Osteoblast (primary cell): ENCODE measurements at places on chromosomes 12 and 14. TPM values are rescaled to one million over a fixed set of nuclear protein-coding genes. Genes with fewer than 3 reads are reported as not detected.

The HOXC13 gene
- total RNA-seq, result under 0.01 TPM in 1 of 2 replicates, not detected in the other

The RPS6KL1 gene
- total RNA-seq, result 0.29 and 0.36 TPM in 2 replicates

The GPR65 gene
- total RNA-seq, result under 0.01 TPM in 2 replicates

The SERPINA1 gene
- total RNA-seq, result 0.29 and 1.4 TPM in 2 replicates

The SYT1 gene
- total RNA-seq, result 0.29 TPM in 1 of 2 replicates, not detected in the other

The IFI27 gene
- 80.7 and 87.8 TPM in 2 replicates for total RNA-seq

The SLC25A47 gene
- not detected in 2 replicates for total RNA-seq

- DNase-seq, result no peak
Measured at GRCh38 chr12:107649661-107650061, 35.9 kb upstream of the PWP1 start.

- DNase-seq, result no peak
Measured at GRCh38 chr12:75738486-75738885, 227.1 kb upstream of the KRR1 start.

- DNase-seq, result no peak
Measured at GRCh38 chr14:95322651-95323050, 2.9 kb upstream of the CLMN start.

GRCh38 chr12:46027172-46027571 lies 36.8 kb upstream of the SCAF11 start:
- no peak for DNase-seq

DNA sequence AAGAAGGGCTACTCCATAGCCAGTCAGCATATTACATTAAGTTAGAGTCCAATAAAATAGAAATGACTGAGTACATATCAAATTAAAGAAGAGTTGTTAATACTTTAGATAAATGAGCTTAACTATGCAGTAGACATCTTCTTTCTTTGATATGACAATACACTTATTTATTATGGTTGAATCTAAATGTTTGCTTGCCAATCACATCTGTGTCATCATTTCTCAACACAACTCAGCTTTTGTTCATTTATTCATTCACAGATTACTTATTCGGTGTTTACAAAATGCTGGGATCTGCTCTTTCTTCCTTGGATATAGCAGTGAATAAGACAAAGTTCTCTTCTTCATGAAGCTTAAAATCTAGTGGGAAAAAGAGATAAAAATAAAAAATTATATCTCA lies 614.6 kb upstream of the ATP2B1 start:
- no peak for DNase-seq

DNA sequence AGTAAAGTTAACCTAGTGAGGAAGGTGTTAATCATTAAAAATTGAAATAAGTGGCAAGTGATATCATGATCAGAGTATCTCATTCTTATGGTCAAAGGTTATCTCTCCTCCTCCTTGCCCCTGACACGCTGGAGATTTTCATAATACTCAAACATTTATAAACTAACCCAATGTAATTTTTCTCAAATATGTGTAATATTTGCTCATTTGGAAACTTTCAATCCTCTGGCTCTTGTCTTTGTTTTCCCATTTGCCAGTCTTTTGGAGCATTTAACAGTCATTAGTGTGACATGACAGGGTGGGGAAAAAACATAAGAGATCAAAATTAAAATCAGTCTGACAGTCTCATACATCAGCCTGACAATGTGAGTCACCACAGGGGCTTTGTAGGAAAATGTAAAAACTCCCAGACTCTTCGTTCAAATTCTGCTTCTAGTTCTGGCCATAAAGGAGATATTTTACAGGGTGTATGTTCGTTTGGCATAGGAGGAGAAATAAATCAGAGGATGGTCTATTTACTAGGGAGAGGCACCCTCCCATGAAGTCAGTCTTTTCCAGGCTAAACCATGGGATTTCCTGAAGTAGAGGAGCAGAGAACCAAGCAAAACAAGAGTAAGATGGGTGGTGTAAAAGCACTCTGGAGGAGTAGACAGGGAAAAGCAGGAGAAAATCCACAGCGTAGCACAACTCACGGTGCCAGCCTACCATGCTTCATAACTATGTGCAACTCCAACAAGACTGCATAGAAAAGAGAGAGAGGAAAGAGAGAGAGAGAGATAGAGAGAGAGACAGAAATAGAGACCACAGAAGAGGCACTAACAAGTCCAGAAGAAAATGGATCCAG lies 369.2 kb upstream of the PDE3A start:
- DNase-seq, result no peak

DNA sequence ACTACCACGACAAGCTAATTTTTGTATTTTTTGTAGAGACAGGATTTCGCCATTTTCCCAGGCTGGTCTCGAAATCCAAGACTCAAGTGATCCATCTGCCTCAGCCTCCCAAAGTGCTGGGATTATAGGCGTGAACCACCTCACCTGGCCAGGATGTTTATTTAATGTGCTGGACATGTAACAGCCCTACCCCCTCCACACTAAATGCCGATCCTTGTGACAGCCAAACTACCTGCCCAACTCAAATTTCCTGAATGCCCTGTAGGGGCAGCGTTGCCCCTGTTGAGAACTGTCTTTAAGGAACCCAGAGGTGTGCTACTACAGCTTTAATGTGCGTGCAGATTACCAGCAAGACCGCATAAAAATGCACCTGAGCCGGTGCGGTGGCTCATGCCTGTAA lies 48.1 kb downstream of the KCNK13 start:
- no peak for DNase-seq

GRCh38 chr12:106187155-106187789 lies 48.5 kb upstream of the NUAK1 start:
- DNase-seq, result no peak

DNA sequence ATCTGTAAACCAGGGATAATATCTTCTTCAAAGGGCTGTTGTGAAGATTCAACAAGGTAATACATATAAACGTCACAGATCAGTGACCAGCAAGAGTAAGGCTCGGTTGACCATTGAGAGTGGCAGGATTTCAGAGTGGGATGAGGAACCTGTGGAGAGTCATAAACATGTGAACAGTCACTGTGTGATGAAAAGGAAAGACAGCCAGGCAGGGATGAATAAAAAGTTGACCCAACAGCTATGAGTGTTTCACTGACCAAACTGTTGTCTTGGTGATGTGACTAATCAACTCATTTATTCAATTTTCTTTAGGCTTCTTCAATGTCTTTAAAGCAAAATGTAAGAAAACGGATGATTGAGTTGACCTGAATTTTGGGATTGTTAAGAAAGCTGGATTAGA lies 8.6 kb upstream of the FRMD6 start:
- peak; percentile 82 for DNase-seq

- no peak for DNase-seq
Measured at GRCh38 chr12:107244584-107244983, 151.2 kb upstream of the CRY1 start.

DNA sequence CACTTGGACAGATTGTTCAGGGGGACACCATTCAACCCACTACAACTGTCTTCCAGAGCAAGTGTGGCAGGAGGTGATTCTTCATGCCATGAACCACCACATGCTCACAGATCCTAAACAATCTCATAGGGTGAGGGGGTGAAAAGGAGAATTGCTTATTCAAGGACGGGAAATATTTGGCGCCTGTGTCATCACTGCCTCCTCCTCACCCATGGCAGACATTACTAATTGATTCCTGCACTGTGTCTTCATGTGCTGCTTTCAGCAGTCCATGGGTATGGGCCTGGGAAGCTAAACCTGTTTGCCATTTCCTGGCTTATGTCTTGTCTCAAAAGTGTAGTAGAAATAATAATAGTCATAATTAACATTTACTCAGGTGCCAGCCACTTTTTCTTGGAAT lies 31.3 kb downstream of the MMAB start:
- peak; percentile 92 for DNase-seq

- DNase-seq, result no peak
Measured at GRCh38 chr12:123896767-123897166, 75.9 kb downstream of the CCDC92 start.

GRCh38 chr14:50926851-50927386 lies 17.4 kb downstream of the PYGL start:
- no peak for DNase-seq

GRCh38 chr12:102023343-102023930 lies 38.4 kb downstream of the WASHC3 start:
- peak; percentile 50 for DNase-seq

DNA sequence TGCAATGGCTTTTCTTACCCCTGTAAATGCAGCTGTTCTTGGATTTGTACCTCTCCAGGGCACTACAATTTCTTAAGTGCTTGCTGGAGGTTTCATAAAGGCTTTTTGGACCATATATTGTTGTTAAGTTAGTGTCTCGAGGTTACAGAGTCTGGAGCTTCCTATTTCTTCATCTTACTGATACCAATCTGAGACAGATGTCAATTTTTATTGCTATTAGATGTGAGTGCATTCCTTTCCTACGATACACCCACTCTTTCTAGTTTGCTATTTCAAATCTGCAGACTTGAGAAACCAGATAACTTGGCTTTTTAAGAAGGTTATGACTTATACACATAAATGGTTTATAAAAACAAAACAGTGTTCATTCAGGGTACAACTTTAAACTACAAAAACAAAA lies 2.1 kb downstream of the NOXRED1 start:
- peak; percentile 58 for DNase-seq

DNA sequence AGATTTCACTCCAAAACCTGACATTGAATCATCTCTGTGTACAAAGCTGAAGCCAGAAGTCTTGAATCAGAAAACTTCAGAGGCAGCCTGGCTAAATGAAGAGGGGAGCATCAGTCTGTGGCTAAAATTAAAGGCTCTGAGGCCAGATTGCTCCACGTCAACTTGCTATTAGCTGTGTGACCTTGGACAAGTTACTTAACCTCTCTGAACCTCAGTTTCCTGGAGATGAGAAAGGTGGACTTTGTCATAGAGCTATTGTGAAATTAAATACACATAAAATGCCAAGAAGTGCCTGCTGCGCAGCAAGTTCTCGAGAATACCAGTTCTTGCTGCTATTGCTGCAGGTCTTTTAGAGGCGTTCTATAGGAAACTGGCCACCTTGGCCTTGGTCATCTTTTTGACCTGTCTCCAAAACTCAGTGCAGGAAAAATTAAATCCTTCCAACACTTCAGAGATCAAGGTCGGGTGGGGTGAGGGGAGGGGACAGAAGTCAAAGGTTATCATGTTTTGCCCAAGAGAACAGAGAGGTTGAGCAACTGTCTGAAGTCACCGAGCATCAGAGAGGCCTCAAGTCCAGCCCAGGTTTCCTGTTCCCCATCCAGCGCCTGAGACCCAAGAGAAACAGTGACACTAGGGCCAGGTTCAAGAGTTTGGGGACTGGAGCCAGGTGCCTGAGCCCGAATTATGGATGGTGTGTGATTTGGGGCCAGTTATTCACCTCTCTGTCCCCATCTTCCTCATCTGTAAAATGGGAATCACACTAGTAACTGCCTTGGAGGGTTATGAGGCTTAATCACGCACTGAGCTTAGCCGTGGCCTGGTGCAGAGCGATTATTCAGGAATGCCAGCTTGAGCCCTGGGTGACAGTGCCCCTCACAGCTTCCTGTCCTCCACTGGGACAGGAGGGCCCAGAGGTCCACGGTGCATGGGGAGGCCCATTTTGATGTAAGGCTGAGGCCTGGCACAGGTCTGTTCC lies 1.1 kb downstream of the SERPINA1 start:
- DNase-seq, result no peak

DNA sequence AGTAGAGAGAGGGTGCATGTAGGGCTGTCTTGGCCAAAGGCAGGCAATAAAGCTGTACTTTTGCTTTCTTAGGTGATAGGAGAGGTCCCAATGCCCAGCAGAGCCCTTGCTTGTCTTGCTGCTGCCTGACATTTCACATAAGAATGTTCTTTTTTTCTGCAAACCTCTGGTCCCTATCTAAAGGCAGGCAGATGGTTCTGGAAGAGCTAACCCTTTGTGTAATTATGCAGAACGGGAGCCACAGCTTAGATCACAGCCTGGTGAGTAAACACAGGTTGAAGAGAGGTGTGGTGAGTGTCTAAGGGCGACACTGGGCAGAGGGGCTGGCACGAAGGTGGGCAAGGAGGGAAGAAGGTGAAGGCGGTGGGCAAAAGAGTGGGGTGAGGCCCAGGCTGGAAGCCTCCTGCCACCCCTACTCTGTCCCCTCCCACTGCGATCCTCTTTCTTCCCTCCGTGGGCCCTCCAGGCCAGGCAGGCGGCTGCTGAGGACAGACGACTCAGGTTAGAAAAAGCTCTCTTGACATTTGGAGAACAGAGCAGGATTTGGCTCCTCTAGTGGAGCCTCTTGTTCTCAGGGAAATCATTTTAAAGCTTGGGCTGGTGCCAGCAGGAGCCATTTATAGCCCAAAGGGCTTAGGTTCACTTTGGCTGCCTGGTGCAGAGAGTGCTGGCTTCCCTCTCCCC lies 42.8 kb downstream of the PRMT8 start:
- no peak for DNase-seq

GRCh38 chr14:42138406-42138805 lies 531.7 kb downstream of the LRFN5 start:
- DNase-seq, result no peak

GRCh38 chr14:86196471-86196870 lies 666.5 kb downstream of the FLRT2 start:
- DNase-seq, result no peak

DNA sequence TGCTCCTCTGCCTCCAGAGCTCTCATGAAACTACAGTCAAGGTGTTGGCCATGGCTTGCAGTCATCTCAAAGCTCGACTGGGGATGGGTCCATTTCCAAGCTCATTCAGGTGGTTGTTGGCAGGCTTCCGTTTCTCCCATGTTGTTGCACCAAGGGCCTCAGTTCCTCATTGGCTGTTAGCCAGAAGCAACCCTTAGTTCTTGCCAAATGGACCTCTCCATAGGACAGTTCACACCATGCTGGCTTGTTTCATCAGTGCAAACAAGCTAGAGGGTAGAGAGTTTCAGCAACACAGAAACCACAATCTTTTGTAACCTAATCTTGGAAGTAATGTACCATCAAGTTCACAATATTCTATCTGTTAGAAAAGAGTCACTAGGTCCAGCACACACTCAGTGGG lies 22.7 kb upstream of the PPM1A start:
- DNase-seq, result no peak

DNA sequence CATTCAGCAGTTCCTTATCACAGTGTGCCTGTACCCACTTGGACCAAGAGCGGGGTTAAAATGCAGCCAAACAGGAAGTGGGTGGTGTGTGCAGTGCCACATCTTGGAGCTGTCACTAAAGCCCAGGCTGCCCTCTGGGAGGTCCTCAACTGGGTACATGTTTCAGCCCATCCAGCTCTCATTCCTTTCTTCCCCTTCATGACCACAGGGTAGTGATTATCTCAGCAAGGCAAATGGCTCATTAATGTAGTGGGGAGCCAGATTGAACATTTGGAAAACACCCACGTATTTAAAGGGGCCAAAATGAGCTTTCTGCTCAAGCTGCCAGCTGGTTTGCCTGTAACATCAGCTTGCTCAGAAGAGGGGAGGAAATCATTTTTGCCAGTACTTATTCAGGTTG lies 210.8 kb upstream of the BTG1 start:
- DNase-seq, result no peak

GRCh38 chr12:6207259-6207925 lies 7.2 kb downstream of the CD9 start:
- peak; percentile 86 for DNase-seq

GRCh38 chr14:104075530-104076151 lies 9.9 kb upstream of the ASPG start:
- DNase-seq, result no peak

GRCh38 chr14:50600849-50601248 lies 40.9 kb downstream of the ATL1 start:
- no peak for DNase-seq
